ENCODE measurements at places on chromosomes 1 and 21.

DNA sequence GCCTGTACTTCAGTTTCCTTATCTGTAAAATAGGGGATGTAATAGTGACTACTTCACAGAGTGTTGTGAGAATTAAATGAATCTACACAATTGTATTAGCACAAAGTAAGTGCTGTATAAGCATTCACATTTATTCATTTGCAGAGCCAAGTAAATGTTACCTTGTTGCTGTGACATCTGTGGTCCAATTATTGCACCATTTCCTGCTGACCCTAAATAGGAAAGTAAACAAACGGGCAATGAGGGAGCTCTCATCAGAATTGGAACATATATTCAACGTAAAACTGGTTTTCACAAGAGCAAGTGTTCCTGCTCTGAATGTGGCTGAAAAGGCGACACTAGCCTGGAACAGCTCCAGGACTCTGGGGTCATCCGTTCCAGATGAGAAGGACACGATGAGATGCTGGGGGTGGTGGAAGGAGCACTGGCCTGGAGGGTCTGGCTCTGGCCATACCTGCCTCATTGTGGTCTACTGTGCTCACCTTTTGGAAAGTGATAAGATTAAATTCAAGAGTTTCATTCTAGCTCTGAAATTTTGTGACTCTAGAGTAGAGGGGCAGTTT lies 34.5 kb downstream of the PROX1 start:
- no peak for DNase-seq

DNA sequence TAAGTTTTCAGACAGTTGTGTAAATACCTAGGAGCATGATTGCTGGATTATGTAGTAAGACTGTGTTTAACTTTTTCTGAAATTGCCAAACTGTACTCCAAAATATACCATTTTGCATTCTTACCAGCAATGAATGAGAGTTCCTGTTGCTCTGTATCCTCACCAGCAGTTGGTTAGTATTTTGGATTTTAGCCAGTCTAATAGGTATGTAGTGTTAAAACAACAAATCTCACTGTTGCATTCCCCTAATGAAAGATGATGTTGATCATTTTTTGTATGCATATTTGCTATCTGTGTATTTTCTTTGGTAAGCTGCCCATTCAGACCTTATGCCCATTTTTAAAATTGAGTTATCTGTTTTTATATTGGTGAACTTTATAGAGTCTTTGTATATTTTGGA lies 89.9 kb downstream of the RASAL2 start:
- DNase-seq = no peak

DNA sequence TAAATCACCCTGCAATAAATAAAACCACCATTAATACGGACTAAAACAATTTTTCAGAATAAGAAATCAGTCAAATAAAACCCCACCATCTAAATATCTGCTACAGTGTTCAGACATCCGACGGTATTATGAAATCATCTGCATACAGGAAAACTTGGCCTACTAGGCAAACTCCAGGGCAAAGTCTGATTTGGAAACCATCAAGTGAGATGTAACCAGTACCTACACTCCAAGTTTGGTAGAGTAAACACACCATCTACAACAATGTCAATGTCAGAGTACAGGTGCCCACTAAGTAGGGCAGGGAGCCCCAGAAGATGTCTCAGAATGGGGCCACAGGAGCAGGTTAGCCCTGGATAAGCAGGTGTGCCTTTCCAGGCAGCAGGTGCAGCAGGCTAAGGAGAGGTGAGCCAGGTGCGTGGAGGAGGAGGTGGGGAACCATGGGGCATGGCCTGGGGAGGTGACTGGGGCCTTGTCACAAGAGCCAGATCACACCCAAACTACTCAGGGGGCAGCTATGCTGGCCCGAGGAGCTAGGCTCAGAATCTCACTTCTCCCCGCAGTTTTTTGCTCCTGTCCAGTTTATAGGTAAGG lies 59.6 kb downstream of the CAPZB start:
- no peak for DNase-seq

DNA sequence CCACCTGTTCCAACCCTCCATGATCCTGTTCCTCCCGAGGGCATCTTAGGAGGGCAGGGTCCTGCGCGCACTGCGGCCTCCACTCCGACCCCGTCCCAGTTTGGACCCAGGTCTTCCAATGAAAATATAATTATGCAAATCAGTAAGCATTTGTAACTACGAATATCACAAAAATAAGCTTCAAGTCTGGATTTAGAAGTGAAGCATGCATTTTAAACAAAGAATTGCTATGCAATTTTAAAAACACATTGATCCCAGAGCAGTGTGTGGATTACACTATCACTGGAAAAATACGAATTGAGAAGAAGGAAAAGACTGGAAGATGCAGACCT lies 673 bp downstream of the PRMT2 start:
- DNase-seq = no peak

DNA sequence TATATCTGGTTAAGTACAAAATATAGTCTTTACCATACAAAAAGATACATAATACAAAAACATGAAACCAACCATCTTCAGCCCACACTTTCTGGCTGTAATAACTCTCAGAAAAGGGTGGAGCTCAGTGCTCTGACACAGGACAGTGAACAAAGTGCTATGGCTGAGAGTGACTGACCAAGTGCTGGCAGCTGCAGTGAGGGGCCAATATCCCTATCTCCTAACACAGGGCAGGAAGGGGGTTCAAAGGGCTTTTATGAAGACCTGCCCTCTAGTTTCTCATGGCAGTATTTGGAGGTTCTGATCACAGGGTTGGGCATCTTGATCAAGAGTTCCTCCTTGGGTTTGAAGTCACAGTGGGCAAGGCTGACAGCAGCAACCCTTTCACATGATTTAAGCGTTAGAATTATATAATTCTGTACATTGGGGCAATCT lies 3.9 kb downstream of the TXNIP start:
- DNase-seq = no peak

GRCh38 chr1:113576271-113576670 lies 183.0 kb downstream of the PHTF1 start:
- no peak for DNase-seq

- no peak for DNase-seq
Measured at GRCh38 chr1:56072310-56072709, 507.1 kb downstream of the PLPP3 start.

GRCh38 chr1:8821084-8821483 lies 3.6 kb upstream of the RERE start:
- DNase-seq = no peak

DNA sequence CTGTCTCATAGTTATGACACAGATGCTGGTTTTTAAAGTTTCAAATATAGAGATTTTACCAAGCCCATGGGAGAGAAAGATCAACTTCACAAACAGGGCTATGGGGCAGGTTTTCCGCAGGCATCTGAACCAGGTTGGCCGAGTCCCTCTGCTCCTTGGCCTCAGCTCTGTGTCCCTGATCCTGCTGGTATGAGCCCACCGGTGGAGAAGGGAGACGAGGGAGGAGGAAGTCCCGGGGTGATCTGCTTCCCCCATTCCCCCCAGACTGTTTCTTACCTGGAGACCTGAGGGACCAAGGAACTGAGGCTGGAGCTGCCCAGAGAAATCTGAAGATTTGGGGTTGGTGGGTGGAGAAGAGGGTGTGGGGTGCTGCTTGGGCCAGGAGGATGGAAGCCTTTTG lies 28.9 kb upstream of the BTG2 start:
- no peak for DNase-seq

GRCh38 chr1:119227456-119227855 lies 87.0 kb upstream of the WARS2 start:
- no peak for DNase-seq

DNA sequence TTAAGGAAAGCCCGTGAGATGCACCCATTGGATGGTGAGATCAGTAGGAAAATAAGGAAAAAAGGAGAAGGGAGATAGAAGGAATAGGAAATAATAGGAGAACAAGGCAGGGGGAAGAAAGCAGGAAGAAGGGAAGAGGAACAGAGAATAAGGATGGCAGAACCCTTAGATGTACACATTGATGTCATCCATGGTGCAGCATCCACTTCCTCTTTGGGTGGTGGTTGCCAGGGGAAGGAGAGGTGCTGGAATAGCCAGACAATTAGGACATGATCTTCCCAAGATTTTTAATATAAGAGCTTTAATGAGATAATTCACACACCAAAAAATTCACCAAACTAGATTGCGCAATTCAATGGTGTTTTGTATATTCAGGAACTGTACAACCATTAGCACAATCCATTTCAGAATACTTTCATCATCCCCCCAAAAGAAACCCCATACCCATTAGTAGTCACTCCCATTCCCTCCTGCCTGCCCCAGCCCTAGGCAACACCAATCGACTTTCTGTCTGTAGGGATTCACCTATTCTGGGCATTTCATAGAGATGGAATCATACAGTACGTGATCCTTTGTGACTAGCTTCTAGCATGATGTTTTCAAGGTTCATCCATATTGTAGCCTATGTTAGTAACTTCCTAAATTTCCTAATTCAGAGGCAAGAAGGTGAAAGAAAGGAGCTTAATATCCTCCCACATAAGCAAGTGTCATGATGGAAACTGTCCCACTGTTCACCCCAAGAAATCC lies 121.4 kb downstream of the PLXNA2 start:
- no peak for DNase-seq

GRCh38 chr1:32618673-32619221 lies 31.6 kb downstream of the ZBTB8OS start:
- DNase-seq = no peak

DNA sequence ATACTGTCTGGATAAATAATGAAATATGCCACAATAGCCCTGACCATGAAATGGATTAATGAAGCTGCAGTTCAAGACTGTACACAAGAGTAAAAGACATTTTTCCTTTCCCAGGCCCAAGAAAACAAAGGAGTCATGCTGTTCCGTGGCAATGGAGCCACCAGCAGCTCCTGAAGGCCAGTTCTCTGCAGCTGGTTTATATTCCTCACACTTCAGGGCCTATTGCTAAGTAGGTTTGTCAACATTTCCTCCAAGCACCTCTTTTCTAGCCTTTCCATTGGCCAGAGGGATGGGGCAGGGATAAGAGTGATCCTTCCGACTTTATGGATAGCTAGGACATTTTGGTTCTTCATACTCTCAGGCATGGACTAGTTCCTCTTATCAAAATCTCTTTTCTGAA lies 24.2 kb upstream of the RGL1 start:
- no peak for DNase-seq

DNA sequence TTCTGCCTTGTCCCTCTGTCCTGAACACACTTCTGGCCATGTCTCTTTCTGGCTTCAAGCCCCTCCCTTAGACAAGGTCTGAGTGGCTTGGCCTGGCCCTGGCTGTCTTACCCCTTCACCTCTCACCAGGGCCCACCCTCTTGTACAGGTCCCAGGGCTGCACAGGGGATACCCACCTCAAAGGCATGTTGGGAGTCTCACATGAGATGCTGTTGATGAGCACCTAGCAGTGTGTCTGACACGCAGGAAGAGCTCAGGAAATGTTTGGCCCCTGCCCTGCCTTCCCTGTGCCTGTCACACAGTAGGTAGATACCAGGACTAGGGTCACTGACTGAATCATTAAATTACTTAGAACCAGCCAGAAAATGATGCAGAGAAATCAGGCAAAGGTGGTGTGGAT lies 16.6 kb downstream of the ZNF362 start:
- no peak for DNase-seq

DNA sequence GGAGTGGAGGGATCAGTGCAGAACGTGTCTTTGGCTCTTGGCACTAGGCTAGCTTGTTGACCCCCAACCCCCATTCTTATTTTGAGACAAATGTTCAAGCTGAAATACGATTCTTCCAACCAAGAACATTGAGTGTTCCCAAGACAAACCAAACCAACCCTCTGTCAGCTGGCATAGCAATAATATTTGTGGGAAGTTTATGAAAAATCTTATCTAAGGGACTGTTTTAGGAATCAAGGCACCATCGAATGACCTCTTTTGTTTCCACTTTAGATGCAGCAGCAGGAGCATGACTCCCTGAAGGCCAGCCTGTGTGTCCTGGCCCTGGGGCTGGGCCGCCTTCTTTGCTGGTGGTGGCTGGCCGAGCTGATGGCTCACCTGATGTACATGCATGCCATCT lies 89.2 kb downstream of the HHAT start:
- no peak for DNase-seq

DNA sequence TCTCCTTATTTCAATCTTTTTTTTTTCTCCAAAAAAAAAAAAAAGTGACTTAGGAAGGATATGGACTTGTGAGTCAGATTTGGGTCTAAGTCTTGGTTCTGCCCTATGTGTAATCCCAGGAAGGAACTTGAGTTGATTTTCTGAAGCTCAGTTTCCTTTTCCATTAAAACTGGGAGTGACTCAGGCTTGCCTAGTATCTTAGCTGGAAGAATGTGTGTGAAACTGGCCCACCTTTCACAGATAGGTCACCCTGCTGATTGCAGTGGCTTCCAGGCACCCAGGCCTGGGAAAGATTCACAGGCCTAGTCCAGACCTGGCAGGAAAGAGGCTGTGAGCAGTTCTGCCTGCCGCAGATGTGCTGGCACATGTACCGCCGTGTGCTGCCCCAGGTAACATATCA lies 218.3 kb upstream of the HOOK1 start:
- DNase-seq = no peak

- no peak for DNase-seq
Measured at GRCh38 chr1:89880679-89881078, 59.8 kb downstream of the LRRC8D start.

DNA sequence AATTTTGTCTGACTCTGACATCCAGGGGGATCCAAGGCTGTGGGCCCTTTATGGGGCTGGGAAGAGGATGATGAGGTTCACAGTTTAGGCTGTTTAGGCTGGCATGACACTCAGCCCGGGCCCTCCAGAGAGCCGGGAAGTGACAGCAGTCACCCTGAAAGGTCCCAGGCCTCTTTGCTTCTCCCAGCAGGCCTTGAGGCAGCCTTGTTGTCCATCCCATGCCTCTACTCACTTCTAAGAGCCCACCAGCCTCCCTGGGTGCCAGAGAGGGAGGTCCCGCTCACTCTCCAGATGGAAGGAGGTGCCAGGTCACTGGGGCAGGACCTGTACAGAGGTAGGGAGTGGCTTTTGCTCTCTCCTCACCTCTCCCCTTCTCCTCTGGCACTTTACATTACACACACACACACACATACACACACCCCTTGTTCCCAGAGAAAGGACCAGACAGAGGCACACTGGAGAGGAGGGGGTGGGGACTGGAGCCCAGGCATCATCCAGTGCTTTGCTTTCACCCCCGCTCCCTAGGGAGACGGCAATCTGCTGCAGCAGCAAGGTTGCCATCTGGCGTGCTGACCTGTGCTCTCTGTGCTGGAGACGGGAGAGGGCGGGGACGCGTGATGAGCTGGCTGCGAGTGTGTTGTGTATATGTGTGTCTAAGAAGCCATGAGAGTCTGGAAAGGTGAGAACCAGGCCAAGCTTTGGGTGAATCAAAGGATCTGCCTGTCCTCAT lies 4.6 kb downstream of the KLHDC8A start:
- no peak for DNase-seq

DNA sequence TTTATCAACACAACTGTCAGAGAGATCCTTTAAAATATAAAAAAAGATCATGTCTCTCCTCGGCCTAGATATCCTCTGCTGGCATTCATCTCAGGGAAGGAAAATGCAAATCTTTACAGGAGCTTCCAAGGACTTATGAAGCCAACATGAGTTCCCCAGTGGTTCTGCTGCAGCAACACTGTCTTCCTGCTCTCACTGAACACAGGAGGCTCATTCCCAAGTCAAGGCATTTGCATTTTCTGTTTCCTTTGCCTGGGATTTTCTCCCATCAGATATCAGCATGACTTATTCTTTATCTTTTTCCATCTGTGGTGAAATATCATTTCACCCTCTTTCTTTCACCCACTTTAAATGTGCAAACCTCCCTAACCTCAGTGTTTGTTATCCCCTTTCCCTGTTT lies 513.8 kb upstream of the ZP4 start:
- no peak for DNase-seq

All from GF-D8 (cell line).